ENCODE measurements at places on chromosomes 7 and 10.

- DNase-seq, result no peak
These were observed 51.0 kb downstream of the ORC5 start for GRCh38 chr7:104156842-104157277.

- no peak for DNase-seq
These were observed 16.7 kb upstream of the KLF14 start for GRCh38 chr7:130750755-130751154.

GRCh38 chr10:103752680-103753248 is 102.6 kb downstream of the SH3PXD2A start:
- DNase-seq, result no peak

GRCh38 chr7:4279216-4279615 is 402.9 kb upstream of the FOXK1 start:
- no peak for DNase-seq

GRCh38 chr10:58086763-58087150 is 180.9 kb downstream of the IPMK start:
- no peak for DNase-seq

- no peak for DNase-seq
These were observed 18.0 kb upstream of the SPOCK2 start for GRCh38 chr10:72106154-72106849.

DNA sequence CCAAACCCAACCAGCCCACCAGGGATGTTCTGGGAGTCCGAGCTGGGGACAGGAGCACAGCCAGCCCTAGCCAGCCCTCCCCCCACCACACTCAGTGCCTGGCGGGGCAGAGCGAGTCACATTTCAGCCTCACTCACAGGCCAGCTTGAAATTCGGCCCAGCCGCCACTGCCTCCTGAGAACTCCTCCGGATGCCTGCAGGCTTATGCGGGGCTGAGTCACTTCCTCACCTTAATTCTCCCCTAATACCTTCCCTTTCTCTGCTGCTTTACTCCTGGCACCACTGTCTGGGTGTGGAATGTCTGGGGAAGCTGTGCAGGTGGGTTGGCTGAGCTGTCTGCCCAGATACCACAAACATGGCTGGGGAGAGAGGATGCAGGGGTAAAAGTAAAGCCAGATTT is 22.6 kb upstream of the DLG5 start:
- DNase-seq, result no peak

- DNase-seq, result no peak
These were observed 2.4 kb upstream of the PRR15 start for GRCh38 chr7:29561271-29561670.

GRCh38 chr7:80220022-80220634 is 85.5 kb downstream of the GNAI1 start:
- no peak for DNase-seq

- no peak for DNase-seq
These were observed 10.7 kb downstream of the GSTO2 start for GRCh38 chr10:104279550-104280259.

DNA sequence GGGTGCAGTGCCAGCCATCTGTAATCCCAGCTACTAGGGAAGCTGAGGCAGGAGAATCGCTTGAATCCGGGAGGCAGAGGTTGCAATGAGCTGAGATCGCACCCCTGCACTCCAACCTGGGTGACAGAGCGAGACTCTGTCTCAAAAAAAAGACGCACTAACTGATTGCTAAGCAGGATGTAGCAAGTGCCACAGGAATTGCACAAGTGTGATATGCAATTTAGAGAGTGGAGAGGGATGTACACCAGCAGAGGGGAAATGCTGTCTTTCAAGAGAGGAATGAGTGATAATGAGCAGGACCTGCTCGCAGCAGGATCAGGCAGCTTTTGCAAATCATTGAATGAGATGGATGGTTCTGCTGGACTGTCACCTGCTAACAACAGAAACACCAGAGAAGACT is 13.3 kb upstream of the SLC16A12 start:
- DNase-seq, result no peak

DNA sequence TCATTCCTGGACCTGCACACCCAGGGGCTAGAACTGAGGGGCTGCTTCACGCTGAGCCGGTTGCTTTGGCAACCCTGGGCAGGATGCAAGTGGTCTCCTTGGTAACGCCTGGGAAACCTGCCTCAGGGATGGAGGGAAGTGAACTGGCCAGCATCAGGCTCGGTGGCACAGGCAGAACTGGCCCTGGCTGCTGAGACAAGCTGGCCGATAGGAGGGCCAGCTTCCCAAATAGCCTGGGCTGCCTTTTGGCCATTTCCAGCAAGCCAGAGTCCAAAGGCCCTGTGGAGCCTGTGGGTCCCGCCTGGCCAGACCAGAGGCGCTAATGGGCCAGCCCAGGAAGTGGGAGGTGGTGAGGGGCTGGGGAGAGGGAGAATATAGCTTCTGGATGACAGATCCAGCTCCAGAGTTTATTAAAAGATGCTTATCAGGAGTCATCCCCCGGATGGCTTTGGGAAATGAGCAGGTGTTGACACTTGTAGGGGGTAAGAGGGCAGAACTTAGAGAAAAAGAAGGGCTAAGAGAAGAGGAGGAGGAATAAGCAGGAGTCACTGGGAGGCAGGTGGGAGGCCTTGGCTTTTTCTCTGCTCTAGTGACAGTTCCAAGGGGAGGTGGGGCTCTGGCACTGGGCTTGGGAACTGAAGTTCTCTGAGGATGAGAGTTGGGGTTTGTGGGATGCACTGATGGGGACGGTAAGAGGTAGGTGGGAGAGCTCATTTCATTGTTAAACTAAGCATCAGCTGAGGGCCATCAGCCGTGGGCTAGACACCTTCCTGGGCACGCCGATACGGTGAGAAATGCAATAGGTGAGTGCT is 9.6 kb downstream of the NEURL1 start:
- DNase-seq, result no peak

DNA sequence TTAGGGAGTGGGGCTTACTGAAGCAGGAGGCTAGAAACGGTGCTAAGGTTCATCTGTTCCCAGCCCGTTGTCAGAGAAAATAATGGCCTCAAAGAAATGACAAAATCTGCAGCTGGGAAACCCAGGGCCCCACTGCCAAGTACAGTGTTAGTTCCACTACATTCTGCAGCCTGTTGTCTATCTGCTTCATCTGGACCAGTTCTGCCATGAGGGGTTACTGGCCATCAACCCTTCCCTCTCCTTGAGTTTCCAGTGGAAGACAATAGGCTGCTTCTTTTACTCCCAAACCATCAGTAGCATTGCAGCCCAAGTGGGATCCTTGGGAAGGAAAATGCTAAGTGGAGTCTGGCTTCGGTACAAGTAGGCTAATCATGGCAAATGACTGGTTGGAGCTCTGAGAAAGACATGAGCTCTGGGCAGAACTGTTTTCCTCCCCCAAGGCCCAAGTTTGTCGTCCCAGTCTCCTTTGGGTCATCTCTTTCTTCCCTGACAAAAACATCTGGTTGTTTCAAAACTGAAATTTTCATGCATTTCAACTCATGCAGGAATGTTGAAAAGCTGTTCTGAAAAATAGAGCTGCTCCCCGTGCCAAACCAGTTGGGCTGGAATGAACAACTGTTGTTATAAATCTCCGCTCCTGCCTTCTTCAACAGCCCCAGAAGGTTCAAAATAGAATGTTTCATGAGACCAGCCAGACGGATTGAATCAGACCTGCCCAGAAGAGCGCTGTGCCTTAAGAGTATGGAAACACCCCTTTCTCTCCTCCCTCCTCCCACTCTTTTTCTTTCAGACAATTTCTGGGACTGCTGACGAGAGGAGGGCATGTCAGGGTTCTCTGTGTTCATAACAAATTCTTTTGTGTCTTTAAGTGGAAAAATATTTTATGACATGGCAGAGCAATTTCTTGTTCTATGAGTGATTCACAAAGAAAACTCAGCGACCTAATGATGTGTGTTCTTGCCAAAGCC is 116.6 kb downstream of the RAB18 start:
- DNase-seq, result peak; percentile 94

- DNase-seq, result no peak
These were observed 81.7 kb downstream of the KMT2C start for GRCh38 chr7:152354061-152354460.

DNA sequence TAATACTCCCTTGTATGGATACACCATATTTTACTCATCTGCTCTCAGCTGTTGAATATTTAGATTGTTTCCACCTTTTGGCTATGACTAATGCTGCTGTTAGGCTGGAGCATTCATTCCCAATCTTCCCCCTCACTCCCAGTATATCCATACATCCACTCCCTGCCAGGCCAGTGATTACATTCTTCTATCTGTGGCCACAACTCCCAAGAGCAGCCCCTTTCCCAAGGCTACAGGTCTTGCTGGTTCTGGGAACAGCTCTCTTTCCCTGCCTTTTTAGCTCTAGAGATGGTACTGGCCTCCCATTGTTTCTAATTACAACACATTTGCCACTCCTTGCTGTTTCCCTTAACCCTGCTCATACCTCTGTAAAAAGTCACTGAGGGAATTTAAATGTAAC is 28.2 kb downstream of the SFR1 start:
- DNase-seq, result no peak

- DNase-seq, result peak; percentile 31
These were observed 240.6 kb downstream of the DGKI start for GRCh38 chr7:137606061-137606674.

- no peak for DNase-seq
These were observed 32.2 kb downstream of the AP5Z1 start for GRCh38 chr7:4807598-4808016.

DNA sequence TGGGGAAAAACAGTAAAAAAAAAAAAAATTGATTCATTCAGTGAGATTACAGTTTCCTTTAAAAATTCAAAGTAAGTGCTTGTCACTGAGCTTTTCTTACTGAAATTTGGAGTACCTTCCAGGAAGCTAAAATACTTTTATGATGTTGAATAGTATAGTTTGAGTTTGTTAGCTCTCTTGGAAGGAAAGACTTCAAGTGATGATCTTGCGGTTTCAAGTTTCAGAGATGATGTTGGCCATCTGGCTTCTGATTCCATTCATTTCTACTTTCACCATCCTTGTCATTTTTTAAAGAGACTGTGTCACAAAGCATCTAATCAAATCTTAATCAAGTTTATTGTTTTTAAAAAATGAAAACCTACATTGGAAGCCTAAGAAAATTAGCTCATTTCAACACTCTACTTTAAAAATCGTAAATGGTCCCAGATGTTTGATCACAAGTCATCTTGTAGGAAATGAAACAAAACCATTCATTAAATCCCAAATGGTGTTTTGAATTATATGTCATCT is 4.9 kb upstream of the HERPUD2 start:
- DNase-seq, result peak; percentile 19

DNA sequence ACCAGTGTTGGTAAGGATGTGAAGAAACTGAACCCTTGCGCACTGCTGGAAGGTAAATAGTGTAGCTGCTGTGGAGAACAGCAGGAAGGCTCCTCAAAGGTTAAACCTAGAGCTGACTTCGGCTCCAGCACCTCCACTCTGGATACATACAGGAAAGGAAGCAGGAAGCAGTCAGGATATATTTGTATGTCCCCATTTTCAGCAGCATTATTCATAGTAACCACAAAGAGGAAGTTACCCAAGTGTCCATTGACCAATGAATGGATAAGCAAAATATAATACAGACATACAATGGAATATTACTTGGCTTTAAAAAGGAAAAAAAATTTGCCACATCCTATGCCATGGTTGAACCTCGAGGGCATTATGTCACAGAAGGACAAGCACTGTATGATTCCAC is 15.0 kb downstream of the RET start:
- no peak for DNase-seq

GRCh38 chr7:155003092-155003375 is at the start of gene PAXIP1:
TSS of gene PAXIP1 (minus strand) at chr7:155003124. CDS start at chr7:155002929, 195 bp downstream.
- DNase-seq, result no peak

- no peak for DNase-seq
These were observed 12.1 kb upstream of the STK17A start for GRCh38 chr7:43570688-43571365.

- DNase-seq, result no peak
These were observed 325.9 kb downstream of the GFRA1 start for GRCh38 chr10:115947104-115947503.

DNA sequence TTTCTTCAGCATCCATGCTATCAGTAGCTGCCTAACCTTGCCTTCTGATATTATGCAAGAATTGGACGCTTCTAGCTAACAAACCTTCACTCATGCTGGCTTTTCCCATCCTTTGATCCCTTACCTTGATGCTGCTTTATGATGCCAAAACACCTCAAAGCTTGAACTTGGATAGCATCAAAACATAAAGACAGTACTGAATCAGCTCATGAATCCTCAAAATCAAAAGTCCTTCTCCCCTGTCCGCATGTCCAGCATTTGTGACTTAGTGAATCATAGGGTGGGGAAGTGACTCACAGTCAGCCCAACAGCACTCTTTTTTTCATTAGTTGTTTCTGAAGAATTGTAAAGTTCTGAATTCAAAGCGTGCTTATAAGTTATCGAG is 89.5 kb upstream of the PIK3CG start:
- peak; percentile 59 for DNase-seq

DNA sequence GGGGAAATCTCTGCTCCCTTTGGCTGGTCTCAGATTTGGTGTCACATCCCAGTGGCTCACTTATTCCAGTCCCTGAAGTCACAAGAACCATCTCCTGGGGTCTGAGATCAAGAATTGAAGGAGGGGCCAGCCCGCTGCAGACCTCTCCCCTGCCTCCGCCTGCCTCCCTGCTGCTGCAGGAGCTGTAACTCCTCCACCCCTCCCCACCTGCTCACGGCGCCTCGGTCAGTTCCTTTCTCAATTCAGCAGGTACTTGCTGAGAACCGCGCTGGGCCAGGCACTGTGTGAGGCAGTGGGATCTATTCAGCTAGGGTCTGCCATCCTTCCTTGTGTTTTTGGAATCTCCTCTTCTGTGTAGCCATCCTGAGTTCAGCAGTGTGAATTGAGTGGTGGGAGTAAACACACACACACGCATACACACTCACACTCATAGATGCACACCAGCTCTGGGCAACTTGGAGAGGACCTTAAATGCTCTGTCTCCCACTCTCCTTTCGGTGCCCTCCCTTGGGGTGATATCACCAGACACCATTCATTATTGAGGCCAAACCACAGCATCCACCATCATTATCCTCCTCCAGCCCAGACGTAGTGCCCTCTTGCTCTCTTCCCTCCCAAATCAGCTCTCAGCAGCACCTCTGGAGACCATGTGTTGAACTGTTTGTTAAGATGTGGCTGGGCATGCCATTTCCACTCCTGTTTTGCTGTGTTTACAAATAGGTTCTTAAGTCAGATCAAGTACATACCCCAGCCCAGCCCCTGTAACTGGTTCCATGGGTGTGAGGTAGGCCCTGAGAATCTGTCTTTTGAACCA is 22.0 kb upstream of the ANKRD2 start:
- DNase-seq, result no peak

GRCh38 chr7:7972128-7972527 is 3.5 kb downstream of the GLCCI1 start:
- no peak for DNase-seq

GRCh38 chr7:55970561-55970960 is 6.2 kb downstream of the NIPSNAP2 start:
- no peak for DNase-seq
